HTR-8/SVneo (cell line): ENCODE measurements at places on chromosomes 11 and 22.

- DNase-seq, result no peak
Observed at GRCh38 chr11:9200471-9200870, 64.7 kb downstream of the DENND5A start.

DNA sequence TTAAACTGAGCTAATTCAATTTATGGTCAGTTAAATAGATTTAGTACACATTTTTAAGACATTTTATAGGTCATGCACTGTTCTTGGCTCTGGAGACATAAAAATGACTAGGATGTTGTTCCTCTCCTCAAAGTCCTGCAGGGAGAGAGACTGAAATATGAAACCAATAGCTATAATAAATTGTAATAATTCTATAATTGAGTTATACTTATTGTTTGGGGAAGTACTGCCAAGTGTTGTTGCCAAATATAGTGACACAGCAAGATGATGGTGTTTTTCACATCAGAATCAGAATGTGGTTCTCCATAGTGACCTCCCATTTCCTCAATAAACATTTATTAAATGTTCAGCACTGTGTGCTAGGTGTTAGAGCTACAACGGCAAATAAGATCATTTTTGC lies 470.6 kb downstream of the NTM start:
- DNase-seq, result no peak

DNA sequence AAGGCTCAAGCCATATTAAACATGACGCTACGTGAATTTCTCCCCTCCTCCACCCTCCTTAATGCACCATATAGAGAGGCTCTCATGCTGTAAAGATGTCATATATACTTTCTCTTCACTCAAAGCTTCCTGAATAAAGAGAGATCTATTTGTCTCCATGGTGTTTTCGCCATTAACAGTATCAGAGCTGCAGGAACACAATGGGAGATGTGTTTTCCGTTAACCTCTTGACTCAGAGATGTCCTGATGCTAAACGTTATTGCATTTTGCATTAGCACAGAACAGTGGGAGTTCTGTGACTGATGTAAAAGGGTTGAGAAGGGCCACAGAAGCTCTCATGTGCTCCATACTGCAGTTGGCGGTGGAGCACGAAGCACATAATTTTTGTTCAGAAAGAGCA lies 25.7 kb upstream of the BLID start:
- no peak for DNase-seq

GRCh38 chr11:10117709-10118351 lies 176.2 kb downstream of the SBF2 start:
- no peak for DNase-seq

DNA sequence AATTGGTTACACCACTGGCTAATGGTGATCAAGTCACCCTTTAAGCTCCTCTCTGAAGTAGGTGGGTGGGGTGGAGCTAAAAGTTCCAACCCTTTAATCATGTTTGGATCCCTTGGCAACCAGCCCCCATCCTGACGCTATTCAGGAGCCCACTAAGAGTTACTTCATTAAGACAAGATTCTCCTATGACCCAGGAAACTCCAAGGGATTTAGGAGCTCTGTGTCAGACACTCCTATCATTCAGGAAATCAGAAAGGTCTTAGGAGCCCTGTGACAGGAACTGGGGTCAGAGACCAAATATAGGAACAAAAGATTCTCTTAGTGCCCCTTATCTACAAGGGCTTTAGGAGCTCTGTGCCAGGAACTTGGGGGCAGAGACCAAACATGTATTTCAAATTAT lies 141.3 kb downstream of the ATG16L2 start:
- DNase-seq, result no peak

DNA sequence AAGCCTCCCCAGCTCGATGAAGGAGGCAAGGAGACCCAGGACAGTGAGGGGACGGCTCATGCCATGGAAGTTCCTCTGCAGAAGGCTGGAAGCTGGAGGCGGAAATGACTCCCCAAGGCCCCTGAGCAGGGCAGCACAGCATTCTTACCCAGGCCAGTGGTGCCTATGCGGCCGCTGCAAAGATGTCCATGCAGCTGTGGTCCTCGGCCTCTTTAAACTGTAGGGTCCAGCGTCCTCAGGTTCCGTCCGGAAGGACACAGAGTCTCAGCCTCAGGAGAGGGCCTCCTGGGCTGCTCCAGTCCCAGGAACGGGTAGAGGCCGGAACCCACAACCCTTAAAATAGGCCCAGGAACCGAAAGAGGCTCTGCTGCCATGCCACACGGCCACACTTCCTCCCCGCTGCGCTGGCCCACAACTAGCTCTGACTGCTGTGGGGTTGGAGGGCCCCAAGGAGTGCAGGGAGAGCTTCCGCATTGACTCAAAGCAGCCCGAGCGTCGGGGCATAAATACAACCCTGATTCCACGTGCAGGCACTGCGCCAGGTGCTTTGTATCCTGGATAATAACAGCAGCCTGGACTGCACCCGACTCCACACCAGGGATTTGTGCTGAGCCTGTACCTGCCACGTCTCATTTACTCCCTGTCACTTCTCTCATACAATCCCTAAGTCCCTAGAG lies 5.5 kb downstream of the KIAA0930 start:
- no peak for DNase-seq
